Liver (tissue), 10 donors: ENCODE measurements at places on chromosomes 2 and 18. TPM values are rescaled to one million over a fixed set of nuclear protein-coding genes. Genes with fewer than 3 reads are reported as not detected.

Gene REG3G
- polyA plus RNA-seq, result not detected

Gene UGT1A7
- 0.38 TPM for polyA plus RNA-seq

Gene CRACDL
- polyA plus RNA-seq, result 0.13 TPM

Gene MLPH
- 25.9 TPM for polyA plus RNA-seq

Gene CAPN10
- 7.6 TPM for polyA plus RNA-seq

Gene CYP1B1
- 3.6 TPM for polyA plus RNA-seq

- DNase-seq, result no peak
Observed at GRCh38 chr2:230318190-230319121, 8.5 kb upstream of the SP140L start.

GRCh38 chr18:66159451-66159850, 408.6 kb downstream of the CDH7 start:
- no peak for DNase-seq

GRCh38 chr18:79329786-79330185, 65.9 kb upstream of the NFATC1 start:
- DNase-seq, result no peak

DNA sequence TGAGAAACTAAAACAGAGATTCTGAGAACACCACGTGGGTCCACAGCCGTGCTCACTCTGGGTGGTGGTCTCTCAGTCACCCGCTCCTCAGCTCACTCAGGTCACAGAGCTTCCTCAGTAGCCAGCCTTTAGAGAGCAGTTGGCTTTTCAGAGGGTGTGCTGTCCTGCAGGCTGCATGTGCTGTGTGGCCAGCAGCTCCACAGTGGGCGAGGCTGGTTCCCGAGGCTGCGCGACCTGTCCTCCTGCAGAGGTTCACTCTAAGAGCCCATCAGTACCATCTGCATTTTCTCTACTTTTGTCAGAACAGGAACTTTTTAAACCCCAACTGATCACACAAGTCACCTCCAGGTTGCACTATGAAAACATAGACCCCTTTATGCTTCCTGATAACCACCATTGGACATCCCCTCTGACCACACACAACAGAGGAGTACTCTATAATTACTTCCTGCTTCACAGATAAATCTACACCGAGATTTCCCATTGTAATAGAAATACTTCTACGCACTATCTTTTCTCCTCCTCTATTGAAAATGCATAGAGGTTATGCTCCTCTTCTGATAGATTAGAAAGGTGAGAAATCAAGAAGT, 93.1 kb downstream of the GYPC start:
- no peak for DNase-seq

DNA sequence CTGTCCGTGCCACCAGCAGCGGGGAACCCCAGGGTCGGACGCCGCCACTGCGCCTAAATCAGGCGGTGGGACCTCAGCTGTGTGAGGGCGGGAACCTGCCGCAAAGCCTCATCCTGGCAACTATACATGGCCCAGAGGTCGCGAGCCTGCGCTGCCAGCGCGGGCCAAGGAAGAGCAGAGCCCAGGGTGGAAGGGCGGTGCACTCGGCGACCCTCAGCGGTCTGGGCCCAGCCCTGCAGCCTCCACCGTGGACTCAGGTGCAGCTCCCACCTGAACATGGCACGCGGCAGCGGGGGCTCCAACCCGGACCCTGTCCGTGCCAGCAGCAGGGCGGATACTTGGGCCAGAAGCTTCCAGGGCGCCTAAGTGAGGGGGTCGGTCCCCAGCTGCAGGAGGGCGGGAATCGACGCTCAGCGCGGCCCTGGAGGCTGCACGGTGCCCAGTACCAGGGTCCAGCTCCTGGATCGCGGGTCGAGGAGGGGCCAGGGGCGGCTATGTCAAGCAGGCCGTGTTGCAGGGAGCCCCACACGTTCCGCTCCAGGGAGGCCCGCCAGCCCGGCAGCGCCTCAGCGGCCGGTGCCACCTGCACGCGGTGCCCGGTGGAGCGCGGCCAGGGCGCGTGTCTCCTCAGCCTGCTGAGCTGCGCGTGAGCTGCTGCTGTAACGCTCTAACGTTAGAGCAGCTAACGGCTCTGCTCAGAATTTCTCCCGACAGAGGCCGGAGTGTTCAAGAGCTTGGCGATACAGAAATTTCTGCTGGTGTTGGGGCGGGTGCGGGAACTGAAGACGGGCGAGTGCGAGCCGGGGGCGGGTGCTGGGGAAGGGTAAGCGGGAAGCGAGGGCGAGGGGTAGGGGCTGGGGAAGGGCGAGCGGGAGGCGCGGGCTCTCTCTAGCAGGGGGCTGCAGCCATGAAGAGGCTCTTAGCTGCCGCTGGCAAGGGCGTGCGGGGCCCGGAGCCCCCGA, at the start of gene ANKRD30B:
Gene ANKRD30B (plus strand): TSS at position 660 of the 962 bp plus-strand sequence. CDS start 248 bp downstream, at position 908.
- no peak for DNase-seq

DNA sequence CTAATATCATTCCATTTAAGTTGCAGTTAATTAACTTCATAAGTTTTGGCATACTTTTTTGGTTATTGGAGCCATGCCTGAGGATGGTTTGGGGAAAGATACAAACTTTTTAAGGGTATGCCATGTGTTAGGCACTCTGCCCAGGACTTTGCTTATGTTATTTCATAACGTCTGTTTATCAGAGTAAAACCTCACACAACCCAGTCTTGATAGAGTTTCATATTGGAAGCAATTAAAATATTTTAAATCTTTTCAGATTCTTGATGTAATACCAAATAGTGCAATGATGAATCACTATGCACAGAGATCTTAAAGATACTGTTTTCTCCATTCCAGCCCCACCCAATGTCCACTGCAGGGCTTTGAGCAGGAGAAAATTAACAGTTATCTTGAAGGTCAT, 529.1 kb upstream of the HNMT start:
- no peak for DNase-seq

DNA sequence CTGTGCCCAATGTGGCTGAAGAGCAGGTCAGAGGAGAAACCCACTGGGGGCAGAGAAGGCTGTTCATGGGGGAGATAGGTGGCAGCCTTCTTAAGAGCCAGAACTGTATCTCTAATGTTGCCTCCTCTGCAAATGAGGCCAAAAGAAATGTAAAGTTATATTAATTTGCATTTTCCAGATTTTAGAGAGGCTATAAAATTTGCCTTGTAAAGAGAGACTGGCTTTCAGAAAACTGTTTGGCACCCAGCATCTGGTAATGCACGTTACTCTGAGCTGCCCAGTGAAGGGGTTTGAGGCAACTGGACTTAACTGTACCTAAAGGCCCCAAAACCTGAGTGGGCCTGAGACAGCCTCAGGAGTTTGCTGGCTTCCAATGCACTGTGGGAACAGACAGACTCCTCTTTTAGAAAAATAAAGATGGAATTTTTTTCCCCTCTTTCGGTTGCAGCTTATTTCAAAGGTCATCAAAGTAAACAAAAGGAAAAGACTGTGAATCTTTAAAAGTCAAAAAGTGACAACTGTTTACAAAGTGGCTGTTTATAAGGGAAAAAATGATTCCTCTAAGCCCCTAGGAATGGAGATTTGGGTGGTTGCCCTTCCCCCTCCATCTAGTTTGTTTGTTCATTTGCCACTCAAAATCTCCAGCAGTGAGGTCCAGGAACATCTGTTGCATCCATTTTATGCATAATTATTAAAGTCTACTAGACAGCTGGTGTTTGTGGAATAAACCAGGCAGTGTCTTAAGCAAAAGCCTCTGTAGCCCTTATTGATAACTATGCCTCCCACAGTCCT, 132.2 kb upstream of the ZFP36L2 start:
- DNase-seq, result no peak

DNA sequence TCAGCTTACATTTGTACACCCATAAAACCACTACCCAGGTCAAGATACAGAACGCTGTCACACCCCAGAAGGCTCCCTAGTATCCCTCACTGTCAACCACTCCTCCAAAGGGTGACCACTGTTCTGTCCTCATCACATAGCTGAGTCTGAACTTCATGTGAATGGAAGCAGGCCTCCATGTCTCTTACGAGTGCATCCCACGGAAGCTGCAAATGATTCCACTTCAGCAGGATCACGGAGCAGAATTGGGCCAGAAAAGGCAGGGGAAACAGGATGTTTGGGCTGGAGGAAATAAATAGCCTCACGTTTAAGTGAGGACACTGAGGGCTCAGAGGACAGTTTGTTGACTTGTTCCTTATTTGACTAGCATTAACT, 38.4 kb downstream of the LBH start:
- DNase-seq, result no peak

DNA sequence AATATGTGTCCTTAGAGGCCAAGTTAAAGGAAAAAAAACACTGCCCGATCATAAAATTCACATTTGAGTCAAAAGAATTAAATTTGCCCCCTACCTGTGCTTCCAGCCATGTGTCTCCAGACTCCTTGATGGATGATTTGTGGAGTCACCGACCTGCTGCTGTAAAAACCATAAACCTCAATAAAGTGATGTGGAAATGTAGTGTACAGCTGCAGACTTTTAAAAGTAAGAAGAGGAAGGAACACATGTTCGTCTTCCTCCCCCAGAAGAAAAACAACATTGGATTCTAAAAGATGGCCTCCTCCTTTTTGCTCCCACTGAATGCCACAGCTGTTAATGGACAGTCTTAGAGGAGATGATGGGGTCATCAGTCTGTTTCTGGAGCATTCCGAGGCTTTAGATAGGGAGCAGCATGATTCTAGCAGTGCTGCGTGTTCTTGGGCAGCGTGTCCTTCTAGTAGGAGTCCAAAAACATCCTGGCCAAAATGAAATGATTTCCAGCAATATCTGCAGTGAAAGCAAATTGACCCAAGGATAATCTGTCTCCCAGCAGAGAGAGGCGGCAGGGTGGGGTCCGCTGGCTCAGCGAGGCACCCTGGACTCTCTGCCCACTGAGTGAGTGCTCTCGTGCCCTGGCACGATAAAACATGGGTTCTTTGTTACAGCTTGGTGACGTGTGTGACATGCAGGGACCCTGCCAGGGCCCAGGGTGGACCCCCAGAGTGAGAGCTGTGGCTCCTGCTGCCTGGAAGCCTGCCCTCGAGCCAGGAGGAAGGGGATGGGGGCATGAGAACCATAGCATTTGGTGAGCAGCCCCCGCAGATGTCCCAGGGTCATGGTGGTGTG, 196.1 kb downstream of the FAM210A start:
- no peak for DNase-seq

DNA sequence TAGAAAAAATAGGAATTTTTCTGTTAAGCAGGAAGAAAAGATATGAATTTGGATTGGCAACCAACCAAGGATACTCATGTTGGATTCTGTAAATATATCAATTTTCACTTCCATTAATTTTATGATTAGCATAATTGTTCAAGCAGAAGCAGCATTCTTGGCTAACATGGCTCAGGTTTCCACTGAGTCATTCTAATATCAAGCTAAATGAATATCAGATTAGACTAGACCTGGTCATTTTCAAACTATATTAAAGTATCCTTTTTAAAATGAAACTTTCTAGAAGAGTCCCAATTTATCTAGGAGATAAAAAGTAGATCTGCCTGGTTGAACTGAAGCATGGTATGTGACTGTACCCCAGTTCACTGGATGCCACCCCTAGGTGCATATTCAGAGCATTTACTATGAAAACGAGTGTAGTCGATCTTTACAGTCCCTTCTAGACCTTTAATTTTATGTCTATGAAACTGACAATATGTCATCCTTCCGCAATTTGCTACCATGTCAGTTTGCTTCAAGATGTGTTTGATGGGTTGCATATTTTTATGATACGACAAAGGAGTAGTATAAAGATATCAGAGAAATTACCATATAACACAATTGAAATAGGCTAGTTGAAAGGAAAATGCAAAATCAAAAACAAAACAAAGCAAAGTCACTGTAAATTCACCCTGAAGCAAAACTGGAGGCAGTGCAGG, 704.9 kb downstream of the ERBB4 start:
- DNase-seq, result no peak

DNA sequence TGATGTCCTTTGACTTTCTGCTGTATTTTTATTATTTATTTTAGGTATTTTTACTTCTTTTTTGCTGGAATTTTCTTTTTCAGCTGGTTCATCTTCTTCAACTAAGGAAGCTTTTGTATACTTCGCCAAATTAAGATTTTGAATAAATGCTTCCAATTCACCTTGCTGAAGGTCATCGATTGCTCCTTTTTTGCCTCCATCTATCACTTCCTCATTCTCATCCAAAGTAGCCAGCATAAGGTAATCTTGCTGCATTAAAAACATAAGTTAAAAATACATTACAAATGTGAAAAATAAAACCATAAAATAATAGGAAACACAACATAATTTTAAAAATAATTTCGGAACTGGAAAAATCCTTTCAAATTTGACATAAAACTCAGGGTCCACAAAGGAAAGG, 2.6 kb downstream of the CEBPZ start:
- DNase-seq, result no peak

GRCh38 chr2:241924069-241924908, 54.8 kb downstream of the RTP5 start:
- no peak for DNase-seq
